Activated CD8-positive, alpha-beta memory T cell treated with anti-CD3 and anti-CD28 coated beads, Interleukin-2, amount 10 ng/mL, durations not matched to agents 7 days and 5 days (primary cell): ENCODE measurements at places on chromosomes 11 and 22. TPM values are rescaled to one million over a fixed set of nuclear protein-coding genes. Genes with fewer than 3 reads are reported as not detected.

Gene BMAL1
- total RNA-seq: 56.8 TPM

Gene RPL3
- 1,769 TPM for total RNA-seq

Gene IGLL5
- not detected for total RNA-seq

DNA sequence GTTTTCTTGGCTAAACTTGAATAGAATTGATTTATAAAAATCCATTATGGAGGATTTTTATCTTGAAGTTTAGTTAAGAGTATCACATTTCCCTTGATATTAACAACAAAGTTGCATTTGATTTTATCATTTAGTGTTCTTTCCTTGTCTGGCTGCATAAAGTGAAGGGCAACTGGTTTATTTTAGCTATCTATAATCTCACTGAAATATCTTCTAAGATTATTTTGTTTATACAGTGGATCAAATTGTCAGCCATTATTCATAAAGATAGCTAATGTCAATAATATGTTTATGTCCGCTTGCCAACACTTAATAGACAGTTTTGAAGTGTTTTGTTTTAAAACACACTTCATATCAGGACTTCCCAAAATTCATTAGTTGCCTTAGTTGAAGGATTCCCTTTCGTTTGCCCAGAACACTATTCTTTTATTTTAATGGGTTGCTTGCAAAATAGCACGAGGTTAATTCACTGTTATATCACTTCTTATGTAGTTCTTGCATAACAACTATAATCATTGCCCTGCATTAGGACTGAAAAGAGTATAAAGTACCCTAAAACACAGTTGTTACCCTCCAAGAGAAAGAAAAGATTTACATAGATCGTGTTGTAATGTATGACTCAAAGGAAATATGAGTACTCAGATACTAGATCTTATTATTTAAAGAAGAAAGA is 73.0 kb downstream of the MSANTD4 start:
- H3K4me3 ChIP-seq: no peak overlapping the region
- H3K4me1 ChIP-seq: no peaks in the 10 kb centered on the region
- H3K36me3 ChIP-seq: no peaks in the 10 kb centered on the region
- H3K27ac ChIP-seq: no peak overlapping the region
- no peak for DNase-seq

- no peak overlapping the region for H3K27ac ChIP-seq
- H3K27me3 ChIP-seq: peaks cover 23% of the 10 kb centered on the region
- DNase-seq: no peak
Measured at GRCh38 chr11:107931206-107931605, 3.0 kb downstream of the RAB39A start.

DNA sequence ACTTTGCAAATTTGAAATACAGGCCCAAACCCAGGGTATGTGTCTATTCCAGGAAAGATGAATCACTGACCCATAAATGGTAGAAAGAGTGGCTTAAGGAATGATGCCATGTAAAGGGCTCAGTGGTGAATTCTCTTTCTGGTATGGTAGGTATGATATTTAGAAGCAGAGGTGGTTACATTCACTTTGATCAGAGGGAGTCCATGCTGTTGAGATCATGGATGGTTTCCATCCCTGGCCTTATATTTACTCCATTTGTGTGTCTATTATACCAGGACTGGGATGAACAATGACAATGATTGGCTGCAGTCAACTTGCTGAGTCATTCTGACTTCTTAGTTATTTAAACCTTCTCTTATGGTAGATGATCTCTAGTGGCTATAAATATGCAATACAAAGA is 419.8 kb upstream of the LRRC4C start:
- no peaks in the 10 kb centered on the region for H3K36me3 ChIP-seq
- DNase-seq: no peak
- no peaks in the 10 kb centered on the region for H3K27me3 ChIP-seq
- no peaks in the 10 kb centered on the region for H3K4me1 ChIP-seq
- no peak overlapping the region for H3K27ac ChIP-seq

DNA sequence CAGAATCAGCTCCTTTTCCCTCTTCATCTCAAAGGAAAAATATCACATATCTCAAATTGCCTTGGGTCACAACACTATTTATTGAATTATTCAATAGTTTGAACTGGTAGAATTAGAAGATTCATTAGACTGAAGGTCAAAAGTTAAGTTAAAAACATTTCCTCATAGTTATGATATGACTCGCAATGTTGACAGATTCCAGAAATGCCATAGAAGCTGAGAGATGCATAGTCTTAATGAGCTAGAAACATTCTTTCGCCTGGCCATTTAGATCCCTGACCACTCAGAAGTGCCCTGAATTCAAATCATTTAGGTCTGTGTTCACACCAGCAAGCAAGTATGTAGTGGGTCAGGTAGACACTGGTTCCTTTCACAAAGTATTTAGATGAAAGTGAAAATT is 44.4 kb downstream of the FAT3 start:
- H3K36me3 ChIP-seq: no peaks in the 10 kb centered on the region
- H3K27ac ChIP-seq: no peak overlapping the region
- no peak for DNase-seq
- H3K4me3 ChIP-seq: no peak overlapping the region

- H3K36me3 ChIP-seq: no peaks in the 10 kb centered on the region
- H3K27me3 ChIP-seq: peaks cover 28% of the 10 kb centered on the region
- H3K4me1 ChIP-seq: peaks cover 18% of the 10 kb centered on the region
- H3K27ac ChIP-seq: no peak overlapping the region
Measured at GRCh38 chr11:70421123-70421522, 22.8 kb downstream of the CTTN start.

DNA sequence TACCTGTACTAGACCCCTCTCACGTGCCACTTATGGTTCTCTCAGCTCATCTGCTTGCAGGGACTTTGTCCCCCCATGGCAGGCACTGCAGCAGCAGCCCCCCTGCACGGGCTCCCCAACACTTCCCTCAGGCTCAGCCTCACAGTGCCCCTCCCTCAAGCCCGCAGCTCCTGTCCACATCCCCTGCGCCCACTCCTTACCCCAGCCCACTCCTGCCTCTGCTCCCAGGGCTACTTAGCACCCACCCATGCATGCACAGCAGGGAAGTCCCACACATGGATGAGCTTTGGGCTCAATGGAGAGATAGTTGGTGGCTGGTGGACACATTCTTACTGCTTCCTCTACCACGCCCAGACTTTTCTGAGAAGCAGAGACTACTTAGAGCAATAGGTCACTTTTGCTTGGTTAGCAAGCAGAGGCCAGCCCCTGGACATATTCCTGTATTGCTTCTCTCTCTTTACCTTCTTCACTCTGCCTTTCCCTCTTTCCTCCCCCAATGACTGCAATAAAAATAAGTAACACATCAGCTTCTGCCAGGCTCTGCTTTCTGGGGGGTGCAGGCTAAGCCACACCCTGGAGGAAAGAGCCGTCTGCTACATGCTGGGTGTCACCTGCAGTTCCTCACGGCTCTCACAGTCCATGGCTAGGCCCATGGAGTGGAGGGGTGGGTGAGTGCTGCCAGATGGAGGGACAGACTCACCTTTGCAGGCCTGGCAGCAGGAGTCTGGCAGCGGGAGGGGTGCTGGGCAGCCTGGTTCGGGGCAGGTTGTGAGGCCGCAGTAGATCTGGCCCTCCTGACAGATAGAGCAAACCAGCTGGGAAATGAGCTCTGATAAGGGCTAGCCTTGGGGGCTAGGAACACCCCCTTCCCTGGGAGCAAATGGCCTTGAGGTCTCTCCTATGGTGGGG is 23.4 kb downstream of the CHRDL2 start:
- DNase-seq: no peak
- no peaks in the 10 kb centered on the region for H3K27me3 ChIP-seq
- H3K4me1 ChIP-seq: no peaks in the 10 kb centered on the region
- no peak overlapping the region for H3K27ac ChIP-seq

GRCh38 chr11:109112821-109113280 is 309.1 kb upstream of the C11orf87 start:
- no peak overlapping the region for H3K4me3 ChIP-seq
- H3K27ac ChIP-seq: no peak overlapping the region
- H3K4me1 ChIP-seq: no peaks in the 10 kb centered on the region
- no peaks in the 10 kb centered on the region for H3K36me3 ChIP-seq
- no peak for DNase-seq

GRCh38 chr22:46039535-46039934 is 62.6 kb upstream of the WNT7B start:
- H3K36me3 ChIP-seq: no peaks in the 10 kb centered on the region
- DNase-seq: no peak
- H3K4me3 ChIP-seq: no peak overlapping the region
- peaks cover 24% of the 10 kb centered on the region for H3K4me1 ChIP-seq
- H3K27ac ChIP-seq: no peak overlapping the region
- H3K27me3 ChIP-seq: peaks cover 3% of the 10 kb centered on the region

GRCh38 chr11:36411202-36411640 is 98.9 kb downstream of the TRAF6 start:
- H3K27me3 ChIP-seq: no peaks in the 10 kb centered on the region
- peaks cover 2% of the 10 kb centered on the region for H3K36me3 ChIP-seq
- H3K4me3 ChIP-seq: no peak overlapping the region
- no peak for DNase-seq
